ENCODE measurements at places on chromosomes 4 and X. TPM values are rescaled to one million over a fixed set of nuclear protein-coding genes. Genes with fewer than 3 reads are reported as not detected.

The ALAS2 gene
- total RNA-seq = not detected

The MBNL3 gene
- 15.5 TPM for total RNA-seq

The GUCY1B1 gene
- 0.33 TPM for total RNA-seq

The TLL1 gene
- 0.31 TPM for total RNA-seq

The GIMD1 gene
- not detected for total RNA-seq

The HNRNPH2 gene
- total RNA-seq = 43.8 TPM

The SAT1 gene
- total RNA-seq = 135 TPM

The DAPP1 gene
- total RNA-seq = 15.9 TPM

The NOX1 gene
- not detected for total RNA-seq

The DUSP21 gene
- not detected for total RNA-seq

The FBXW7 gene
- total RNA-seq = 70.9 TPM

The PLK4 gene
- 29.4 TPM for total RNA-seq

The ARL9 gene
- not detected for total RNA-seq

The ATP8A1 gene
- total RNA-seq = 52.9 TPM

The SLC25A53 gene
- total RNA-seq = 10.3 TPM

The NAP1L3 gene
- total RNA-seq = 0.64 TPM

The CXCL13 gene
- 2.7 TPM for total RNA-seq

The GPR82 gene
- 1.9 TPM for total RNA-seq

The SATL1 gene
- not detected for total RNA-seq

The TLR6 gene
- 4.4 TPM for total RNA-seq

The TCP11X2 gene
- total RNA-seq = not detected

The BMPR1B gene
- not detected for total RNA-seq

The TCEAL7 gene
- total RNA-seq = not detected

GRCh38 chr4:38562751-38563198 is 101.2 kb upstream of the KLF3 start:
- DNase-seq = no peak

DNA sequence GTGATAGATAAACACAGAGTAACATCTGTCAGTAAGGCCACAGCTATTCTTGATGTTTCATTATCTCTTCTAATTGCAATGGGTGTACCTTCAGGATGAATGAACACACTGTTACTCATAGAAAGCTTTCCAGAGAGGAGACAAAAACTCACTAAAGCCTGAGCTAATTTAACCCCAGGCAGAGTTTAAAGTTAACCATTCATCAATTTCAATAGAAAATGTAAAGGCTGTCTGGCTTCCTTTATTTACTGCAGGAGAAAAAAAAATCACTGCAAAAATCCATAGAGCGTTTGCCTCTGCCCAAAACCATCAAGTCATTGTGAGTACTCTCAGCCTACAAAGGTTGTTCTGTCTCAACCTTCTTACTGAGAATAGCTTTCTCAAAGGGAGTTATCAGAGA is 376.9 kb downstream of the PPP4R3C start:
- DNase-seq = no peak

DNA sequence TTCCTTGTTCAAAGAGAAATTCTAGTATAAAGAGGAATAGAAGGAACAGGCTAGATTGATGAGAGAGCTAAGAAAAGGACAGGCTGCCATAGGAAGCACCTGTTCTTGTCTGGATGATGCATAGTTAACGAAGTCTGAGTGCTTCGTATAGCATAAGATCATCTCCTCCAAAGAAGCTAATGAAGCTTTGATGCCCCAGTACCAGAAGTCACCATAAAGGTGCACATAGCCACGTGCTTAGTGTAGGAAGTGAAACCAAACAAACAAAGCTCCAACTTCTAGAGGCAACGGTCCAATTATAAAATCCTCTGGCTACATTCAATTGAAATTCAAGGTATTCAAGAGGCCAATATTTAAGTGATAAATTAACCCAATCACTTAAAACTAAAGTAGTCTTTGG is 31.0 kb downstream of the AFAP1 start:
- no peak for DNase-seq

- no peak for DNase-seq
Measured at GRCh38 chrX:21699136-21699535, 41.0 kb upstream of the KLHL34 start.

DNA sequence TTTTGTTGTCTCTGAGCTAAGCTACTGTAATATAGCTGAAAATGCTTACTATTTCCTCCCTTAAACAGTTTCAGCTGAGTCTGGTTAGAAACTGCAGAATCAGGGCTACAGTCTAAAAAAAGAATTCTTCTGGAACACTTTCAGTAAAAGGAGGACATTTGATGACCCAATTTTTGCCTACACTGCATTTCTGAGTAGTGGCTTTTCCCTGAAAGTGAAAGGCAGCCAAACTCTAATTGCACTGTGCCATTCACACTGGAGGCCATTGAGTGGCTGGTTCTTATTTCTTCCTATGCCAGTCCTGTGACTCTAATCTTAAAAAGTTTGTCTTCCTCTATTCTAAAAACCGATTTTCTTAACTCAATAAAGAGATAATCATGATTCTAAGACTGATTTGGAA is 526.0 kb downstream of the CFAP47 start:
- DNase-seq = no peak

- no peak for DNase-seq
Measured at GRCh38 chrX:119539872-119540271, 25.3 kb downstream of the STEEP1 start.

DNA sequence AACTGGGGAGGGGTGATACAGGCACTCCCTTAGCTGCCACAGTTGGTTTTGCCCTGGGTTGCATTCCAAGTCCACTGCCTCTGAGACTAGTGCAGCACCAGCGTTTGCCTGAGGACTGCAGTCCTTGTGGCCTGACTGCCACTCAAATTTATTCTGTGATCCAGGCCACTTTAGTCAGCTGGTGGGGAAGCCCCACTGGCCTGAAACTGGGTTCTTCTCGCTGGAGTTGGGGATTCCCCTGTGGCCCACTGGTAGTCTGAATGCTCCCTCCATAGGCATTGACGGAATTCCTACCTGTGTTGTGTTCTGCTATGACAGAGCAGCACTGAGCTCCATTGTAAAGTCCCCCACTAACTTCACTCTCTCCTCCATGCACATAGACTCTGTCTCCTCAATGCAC is 63.8 kb downstream of the PTPN13 start:
- no peak for DNase-seq

DNA sequence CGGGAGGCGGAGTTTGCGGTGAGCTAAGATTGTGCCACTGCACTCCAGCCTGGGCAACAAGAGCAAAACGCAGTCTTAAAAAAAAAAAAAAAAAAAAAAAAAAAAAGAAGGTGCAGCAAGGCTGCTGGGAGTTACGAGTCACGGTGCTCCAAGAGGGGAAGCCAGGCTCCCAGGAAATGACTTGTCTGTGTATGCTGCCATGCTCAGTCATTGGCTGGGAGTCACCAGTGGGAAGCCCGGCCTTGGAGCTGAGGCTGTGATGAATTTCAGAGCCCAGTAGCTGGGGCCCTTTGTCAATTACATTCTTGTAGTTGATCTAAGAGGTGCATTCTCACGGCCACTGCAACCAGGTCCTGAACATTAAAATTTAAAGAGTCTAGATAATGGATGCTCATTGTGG is 1105.1 kb upstream of the TENM3 start:
- DNase-seq = no peak

GRCh38 chr4:19835429-19835828 is 416.3 kb upstream of the SLIT2 start:
- DNase-seq = no peak

DNA sequence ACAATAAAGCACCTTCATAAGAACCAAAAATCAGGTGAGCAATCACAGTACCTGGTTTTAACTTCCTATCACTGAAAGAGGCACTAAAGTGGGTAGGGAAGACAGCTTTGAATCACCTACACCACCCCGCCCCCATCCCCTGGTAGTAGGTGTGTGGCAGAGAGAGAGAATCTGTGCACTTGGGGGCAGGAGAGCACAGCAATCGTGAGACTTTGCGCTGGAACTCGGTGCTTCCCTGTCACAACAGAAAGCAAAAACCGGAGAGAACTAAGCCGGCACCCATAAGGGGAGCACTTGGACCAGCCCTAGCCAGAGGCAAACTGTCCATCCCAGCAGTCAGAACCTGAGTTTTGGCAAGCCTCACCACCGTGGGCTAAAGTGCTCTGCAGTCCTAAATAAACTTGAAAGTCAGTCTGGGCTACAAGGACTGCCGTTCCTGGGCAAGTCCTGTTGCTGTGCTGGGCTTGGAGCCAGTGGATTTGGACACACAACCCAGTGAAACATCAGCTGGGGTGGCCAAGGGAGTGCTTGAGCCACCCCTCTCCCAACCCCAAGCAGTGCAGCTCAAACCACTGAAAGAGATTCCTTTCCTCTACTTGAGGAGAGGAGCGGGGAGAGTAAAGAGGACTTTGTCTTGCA is 32.1 kb downstream of the NDUFB11 start:
- no peak for DNase-seq

- no peak for DNase-seq
Measured at GRCh38 chr4:98482847-98483806, 175.3 kb downstream of the TSPAN5 start.

DNA sequence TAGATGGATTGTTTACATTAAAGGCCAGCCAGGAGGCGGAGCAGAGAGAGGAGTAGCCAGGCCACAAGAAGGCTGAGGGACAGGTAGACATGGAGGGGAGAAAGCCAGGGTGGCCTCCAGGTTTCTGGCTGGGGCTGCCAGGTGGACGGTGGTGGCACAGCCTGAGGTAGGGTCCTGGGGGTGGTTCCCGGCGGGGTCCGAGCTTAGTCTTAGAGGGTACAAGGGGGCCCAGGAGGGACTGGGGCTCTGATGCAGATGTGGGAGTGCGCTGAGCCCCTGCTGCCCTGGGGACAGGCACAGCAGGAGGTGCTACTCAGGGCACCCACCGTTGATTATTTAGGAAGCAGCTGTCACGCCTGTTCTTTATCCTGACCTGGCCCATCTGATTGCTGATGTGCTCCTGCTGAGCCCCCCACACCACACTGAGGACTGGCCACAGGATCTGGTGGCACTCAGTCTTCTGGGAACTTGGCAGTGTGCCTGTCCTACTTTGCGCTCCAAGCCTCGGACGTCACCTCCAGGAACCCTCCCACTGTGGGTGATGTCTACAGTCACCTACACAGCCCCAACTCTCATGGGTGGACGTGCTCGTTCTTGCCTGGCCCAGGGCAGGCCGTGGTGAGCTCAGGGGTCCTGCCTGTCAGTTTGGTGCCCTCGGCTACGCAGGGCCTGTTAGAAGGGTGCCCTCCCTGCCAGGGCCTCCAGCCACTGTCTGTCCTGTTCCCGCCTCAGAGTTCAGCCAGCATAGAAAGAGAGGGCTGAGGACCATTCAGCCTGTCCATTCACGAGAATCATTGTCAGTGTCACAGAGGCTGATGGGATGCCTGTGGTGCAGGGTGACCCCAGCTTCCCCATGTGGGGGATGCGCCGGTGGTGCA is 12.0 kb downstream of the WFS1 start:
- DNase-seq = no peak

- DNase-seq = no peak
Measured at GRCh38 chr4:168183717-168184571, 91.6 kb downstream of the ANXA10 start.

GRCh38 chr4:126458993-126459392 is 1144.2 kb downstream of the FAT4 start:
- DNase-seq = no peak

DNA sequence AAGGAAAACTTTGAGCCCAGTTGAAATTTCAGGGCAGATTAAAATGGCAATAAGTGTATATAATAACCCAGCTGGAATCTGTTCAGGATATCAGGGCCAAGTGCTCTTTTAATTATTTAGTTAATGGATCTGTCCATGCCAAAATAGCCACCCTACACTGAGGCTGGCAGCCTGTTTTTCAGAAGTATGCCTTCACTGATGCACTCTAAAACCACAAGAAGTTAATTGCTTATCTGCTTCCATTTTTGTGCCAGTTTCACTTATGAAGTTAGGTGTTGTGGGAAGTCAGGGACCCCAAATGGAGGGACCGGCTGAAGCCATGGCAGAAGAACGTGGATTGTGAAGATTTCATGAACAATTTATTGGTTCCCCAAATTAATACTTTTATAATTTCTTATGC is 960.3 kb downstream of the C4orf33 start:
- DNase-seq = no peak

- no peak for DNase-seq
Measured at GRCh38 chr4:65450899-65451298, 219.4 kb downstream of the EPHA5 start.

- no peak for DNase-seq
Measured at GRCh38 chr4:128608006-128608405, 201.5 kb upstream of the JADE1 start.

DNA sequence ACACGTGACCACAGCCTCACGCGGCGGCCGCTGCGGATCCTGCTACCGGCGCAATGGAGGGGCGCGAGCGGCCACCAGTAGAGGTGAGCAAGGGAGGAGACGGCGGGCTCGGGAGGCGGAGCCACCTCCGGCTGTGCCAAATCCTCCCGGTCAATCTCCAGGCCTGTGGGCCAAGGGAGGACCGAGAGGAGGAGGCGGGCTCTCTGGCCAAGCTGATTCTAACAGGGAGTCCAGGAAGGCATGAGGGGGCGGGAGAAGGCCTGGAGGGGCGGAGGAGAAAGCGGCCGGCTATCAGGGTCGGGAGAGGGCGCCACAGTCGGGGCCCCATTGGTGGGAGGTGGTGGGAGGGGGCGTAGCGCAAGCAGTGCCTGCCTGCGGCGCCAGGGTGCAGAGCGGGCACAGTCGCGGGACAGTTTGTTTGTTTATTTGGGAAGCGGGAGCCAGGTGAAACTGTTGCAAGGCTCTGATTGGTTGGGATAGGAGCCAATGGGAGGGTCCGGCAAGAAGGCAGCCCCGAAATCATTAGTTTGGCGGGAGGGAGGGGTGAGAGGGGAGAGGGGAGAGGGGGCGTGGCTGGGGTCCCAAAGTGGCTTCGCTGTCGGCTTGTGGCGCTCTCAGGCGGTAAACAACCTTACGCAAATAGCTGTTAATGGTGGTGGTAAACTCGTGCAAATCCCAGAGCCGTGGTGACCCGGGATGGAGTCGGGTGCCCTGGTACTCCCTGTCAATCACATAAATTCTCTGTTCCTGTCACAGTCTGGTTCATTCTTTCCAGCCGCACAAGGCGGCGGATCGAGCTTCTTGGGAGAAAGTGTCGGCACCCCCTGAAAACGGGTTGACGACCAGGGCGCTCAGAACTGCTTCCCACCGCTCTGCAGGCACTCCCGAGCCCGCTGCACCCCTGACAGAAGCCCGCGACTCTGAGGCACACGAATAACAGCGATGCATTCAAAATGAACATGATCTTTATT is at the start of gene IRS4:
Gene IRS4 (minus strand): TSS at position 55 of the 971 bp plus-strand sequence.
- no peak for DNase-seq

GRCh38 chr4:30832639-30833038 is 112.5 kb downstream of the PCDH7 start:
- DNase-seq = no peak

DNA sequence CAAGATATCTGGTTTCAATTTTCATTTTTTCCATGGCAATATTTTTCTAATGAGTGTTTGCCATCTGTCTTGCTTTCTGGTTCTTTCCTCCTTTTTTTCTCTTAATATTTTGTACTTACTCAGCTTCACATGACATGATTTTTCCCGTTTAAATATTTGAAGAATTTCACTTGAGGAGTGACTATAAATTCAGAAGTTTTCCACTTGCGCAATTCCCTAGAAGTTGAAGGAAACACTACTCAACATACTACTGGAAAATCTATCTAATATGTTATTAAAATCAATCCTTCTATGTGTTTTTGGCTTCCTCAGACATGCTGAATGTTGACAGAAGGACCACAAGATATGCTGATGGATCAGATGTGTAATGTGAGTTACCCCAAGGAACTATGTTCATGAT is 36.8 kb upstream of the BANK1 start:
- no peak for DNase-seq

- no peak for DNase-seq
Measured at GRCh38 chr4:112923516-112923915, 125.9 kb upstream of the ANK2 start.

GRCh38 chrX:103716962-103717361 is 6.3 kb downstream of the TMEM31 start:
- no peak for DNase-seq
